ENCODE measurements at places on chromosomes 4 and X.
A peak's percentile ranks its signal among the peaks of the same experiment; 100 is the strongest.

DNA sequence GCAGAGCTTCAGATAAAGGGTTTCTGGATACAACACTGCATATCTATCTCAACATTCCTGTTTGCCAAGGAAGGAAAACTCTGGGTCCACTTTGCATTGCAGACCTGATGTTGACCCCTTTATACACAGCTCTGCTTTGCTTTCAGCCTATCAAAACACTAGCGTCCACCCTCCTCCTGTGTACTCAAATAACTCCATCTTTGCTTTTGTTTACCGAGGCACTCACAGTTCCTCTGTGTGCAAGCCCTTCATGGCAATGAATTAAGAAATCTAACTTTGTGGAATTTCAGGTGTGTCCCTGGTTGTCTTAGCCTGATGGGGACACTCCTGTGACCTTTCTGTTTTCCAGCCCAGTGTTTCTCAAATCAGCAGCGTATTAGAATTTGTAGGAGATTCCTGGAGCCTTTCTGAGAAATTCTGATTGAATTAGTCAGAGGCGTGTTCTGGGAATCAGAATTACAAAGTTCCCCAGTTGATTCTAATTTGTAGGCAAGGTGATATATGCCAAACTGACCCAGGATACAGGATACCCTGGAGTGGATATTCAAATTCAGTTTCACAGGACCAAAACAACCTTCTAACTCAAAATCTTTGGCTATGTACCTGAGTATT lies 68.6 kb downstream of the DTHD1 start:
- DNase-seq = no peak

DNA sequence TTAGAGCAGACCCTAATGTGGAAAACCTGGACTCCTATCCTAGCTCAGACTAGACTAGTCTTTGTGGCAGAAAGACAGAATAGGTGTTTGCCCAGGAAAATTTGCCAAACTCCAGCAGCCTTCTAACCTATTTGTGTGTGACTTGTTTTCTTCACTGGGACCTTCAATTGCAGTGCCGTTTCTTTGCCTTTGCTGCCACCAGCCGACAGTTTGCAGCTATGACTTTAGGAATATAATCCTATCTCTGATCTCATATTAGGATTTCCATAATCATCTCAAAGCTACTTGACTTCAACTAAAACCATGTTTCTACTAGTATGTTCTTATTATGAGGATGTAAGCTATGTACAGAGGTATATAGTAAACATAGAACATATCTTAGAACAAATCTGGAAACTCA lies 60.2 kb upstream of the PGAM4 start:
- DNase-seq = peak; percentile 17

DNA sequence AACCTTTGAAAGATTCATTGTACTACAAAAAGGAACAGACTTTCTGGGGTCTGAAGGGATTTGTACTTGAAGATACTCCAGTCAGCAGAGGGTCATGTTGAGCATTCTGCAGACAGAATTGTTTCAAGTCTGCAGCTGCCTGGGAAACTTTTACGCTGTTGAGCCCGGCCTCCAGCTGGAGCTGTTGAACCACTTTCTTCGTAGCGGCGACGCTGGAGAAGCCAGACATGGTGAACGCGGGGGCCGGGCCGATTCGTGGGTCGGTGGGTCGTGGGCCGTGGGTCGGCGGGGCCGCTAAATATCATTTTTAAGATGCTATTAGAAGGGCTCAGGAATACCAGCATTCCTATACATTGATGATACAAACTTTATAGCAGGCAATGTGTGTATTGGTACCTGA lies 12.0 kb upstream of the RTL9 start:
- DNase-seq = no peak

GRCh38 chr4:137125011-137125410 lies 407.3 kb downstream of the PCDH18 start:
- peak; percentile 17 for DNase-seq

- DNase-seq = no peak
Observed at GRCh38 chrX:44080083-44080482, 106.9 kb upstream of the NDP start.

DNA sequence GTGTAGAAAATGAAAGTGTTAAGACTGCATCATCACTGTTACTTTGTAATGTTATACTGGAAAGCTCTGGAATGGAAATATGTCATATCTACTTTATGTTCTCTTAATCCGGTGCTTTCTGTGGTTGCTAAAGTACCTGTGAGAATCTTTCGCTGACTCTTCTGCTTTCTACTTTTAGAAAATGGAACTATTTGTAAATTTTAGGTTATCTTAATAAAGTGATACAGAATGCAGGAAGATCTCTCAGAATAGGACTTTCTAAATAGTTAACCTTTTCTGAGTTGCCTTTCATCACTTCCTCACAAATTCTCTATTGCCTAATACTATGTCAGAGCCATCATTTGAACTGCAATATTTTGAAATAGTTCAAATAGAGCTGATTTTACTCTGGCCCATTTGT lies 69.3 kb downstream of the BMP2K start:
- no peak for DNase-seq

GRCh38 chrX:101686574-101686973 lies 26.9 kb upstream of the ARMCX2 start:
- DNase-seq = no peak

DNA sequence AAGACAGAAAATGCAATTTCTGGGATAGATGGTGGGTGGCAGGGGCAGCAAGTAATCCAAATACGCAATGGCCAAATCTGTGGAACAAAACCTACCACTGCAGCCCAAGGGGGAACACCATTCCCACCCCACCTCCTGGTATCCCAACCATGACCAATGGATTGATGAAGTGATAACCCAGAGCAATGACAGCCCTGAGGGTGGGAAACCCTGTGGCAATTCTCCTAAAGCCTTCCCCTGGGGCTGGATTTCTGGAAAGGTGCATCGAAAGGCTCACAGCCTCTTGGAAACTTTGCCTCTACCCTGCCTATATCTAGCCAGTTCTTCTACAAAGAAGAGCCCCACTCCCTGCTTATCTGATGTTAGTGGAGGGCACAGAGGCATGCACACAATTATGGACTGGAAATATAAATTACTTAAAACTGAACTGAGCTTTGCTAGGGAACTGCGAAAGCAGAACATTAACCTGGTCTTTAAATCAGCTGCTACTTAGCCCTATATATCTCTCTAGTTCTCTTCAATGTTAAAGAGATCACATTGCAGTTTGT lies 59.9 kb upstream of the TXK start:
- no peak for DNase-seq

DNA sequence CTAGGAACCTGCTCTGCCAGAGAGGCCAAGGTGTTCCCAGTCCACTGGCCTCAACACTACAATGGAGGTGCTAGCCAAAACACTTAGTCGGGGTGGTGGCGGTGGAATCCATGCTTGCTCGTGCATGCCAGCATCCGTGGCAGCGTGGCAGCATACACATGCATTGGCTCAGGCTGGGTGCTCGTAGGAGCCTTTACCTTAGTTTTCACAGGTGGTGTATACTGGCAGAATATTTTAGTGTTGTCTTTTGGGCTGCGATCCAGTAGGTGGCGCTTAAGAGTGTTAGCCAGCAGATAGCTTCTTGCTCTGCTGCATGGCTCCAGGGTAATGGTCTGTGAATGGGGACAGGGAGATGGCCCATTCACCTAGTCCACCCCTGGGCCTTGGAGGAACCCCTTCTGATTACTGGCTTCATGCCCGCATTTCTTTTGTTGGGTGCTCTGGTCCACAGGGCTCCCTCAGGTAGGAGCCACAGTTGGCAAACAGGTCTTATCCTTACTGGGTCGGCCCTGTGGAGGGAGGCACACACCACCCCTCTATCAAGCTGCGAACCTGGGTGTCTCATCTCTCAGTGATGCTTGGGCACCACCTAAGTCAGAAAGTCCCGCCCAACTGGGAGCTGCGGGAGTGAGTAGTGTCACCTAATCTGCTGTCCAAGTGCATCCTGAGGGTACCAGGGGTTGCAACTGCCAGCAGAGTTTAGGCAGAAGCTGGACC lies 40.0 kb downstream of the RIPPLY1 start:
- DNase-seq = peak; percentile 4

DNA sequence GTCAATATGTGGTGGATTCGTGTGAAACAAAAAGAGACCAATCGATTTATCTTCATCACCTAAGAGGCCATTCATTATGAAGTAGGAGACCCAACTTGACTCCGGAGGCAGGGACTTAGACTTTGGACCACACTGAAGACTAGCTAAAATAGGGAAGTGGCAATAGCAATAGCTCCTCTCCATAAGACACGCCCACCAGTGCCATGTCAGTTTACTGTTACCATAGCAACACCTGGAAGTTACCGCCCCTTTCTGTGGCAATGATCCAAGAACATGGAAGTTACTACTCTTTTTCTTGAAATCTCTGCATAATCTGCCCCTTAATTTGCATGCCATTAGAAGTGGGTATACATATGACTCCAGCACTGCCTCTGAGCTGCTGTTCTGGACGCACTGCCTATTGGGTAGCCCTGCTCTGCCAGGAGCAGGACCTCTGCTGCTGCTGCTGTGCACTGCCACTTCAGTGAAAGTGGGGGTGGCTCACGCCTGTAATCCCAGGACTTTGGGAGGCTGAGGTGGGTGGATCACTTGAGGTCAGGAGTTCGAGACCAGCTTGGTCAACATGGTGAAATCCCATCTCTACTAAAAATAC lies 163.2 kb downstream of the PRKX start:
- DNase-seq = peak; percentile 41

GRCh38 chrX:67648361-67648760 lies 104.5 kb downstream of the AR start:
- no peak for DNase-seq

Data from HAP-1 (cell line).